ENCODE measurements at places on chromosomes 6 and 20. TPM values are rescaled to one million over a fixed set of nuclear protein-coding genes. Genes with fewer than 3 reads are reported as not detected.

TNXB gene
- 0.20 TPM for total RNA-seq

DNA sequence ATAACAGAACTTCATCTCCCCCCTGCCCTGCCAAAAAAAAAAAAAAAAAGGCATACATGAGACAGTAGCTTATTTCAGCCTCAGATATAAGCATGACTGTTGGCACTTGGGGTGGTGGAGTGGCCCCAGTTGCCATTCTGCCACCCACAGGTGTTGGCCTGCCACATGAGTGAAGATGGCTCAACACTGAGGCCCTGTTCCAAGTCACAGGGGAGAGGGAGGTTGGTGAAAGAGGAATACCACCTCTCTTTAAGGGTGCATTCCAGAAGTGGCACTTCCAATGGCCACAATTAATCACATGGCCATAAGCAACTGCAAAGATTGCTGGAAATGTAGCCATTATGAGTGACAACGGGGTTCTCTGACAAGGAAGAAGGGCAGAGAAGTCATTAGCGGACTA lies 61.9 kb upstream of the JARID2 start:
- DNase-seq, result no peak

DNA sequence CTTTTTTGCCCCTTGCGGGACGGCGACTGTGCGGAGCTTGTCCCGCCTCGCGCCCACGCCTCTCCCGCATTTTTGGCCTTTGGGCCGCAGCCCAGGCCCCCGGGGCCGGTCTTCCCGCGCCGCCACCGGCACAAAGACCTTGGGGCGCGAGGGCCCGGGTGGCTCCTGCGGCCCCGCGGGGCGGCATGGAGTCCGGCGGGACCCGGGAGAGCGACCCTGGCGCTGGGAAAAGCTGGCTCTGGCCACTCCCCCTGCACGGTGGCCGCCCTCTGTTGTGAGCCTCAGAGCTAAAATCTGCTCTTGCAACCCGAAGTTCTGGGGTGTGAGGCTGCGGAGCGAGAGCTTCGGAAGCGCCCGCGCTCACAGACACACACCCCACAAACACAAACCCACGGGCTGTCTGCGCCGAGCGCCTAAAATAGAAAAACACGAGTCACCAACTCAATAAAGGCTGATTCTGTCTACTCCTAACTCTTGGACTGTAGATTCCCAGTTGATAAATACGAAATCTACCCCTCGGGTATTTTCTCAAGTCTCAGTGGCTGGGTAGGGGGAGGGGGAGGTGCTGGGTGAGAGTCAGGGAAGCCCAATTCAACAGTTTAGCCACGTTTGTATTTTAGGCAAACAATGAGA lies 496 bp upstream of the BEND3 start:
- DNase-seq, result peak; percentile 34

GRCh38 chr20:6999381-6999780 lies 231.9 kb downstream of the BMP2 start:
- DNase-seq, result no peak

Data from RPMI7951 (cell line).